GM23338 (cell line): ENCODE measurements at places on chromosomes 7 and 10. TPM values are rescaled to one million over a fixed set of nuclear protein-coding genes. Genes with fewer than 3 reads are reported as not detected.
A peak's percentile ranks its signal among the peaks of the same experiment; 100 is the strongest.

The HUS1 gene
- total RNA-seq, result 29.7 and 39.0 TPM in 2 replicates

The PPP1R9A gene
- total RNA-seq, result 16.2 and 31.8 TPM in 2 replicates

The GPR22 gene
- not detected in 2 replicates for total RNA-seq

The CDHR3 gene
- total RNA-seq, result 6.7 and 12.2 TPM in 2 replicates

The FBXL13 gene
- total RNA-seq, result 2.5 and 6.0 TPM in 2 replicates

The ASB10 gene
- total RNA-seq, result not detected in 2 replicates

The MPP7 gene
- 8.0 and 9.4 TPM in 2 replicates for total RNA-seq

The LRRD1 gene
- total RNA-seq, result 0.08 TPM in 1 of 2 replicates, not detected in the other

The NYAP1 gene
- total RNA-seq, result 2.3 and 4.9 TPM in 2 replicates

- H3K27me3 ChIP-seq, result no peaks in the 10 kb centered on the region
- H3K4me1 ChIP-seq, result 0 out of 2 replicates have a peak, but pooled peaks cover 2% of the 10 kb centered on the region
- H3K27ac ChIP-seq, result no peak overlapping the region
- H3K36me3 ChIP-seq, result no peaks in the 10 kb centered on the region
- no peak overlapping the region for H3K4me3 ChIP-seq
Measured at GRCh38 chr10:3057946-3058345, 9.4 kb upstream of the PFKP start.

DNA sequence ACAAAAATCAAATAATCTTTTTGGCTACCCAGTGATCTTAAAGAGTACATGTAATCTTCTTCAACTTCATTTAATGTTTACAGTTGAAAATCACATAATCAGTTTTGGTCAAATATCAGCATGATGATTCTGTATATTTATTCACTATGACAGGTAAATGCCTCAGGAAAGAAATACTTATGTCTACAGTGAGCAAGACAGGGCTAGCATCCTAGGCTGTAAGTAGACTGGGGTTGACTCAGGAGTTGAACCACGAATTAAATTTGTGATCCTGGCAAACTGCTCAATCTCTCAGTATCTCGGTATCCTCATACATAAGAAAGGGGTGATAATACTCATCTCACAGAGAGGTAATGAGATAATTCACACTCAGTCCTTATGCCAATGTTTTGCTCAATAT, 71.8 kb downstream of the SEMA3D start:
- H3K27ac ChIP-seq, result no peak overlapping the region
- DNase-seq, result no peak
- no peaks in the 10 kb centered on the region for H3K4me1 ChIP-seq
- no peaks in the 10 kb centered on the region for H3K36me3 ChIP-seq

GRCh38 chr10:99860466-99860865, 78.0 kb downstream of the ABCC2 start:
- no peak overlapping the region for H3K4me3 ChIP-seq
- no peaks in the 10 kb centered on the region for H3K36me3 ChIP-seq
- peaks cover 4% of the 10 kb centered on the region; the same call in 1 of the 2 replicates for H3K4me1 ChIP-seq
- no peak overlapping the region for H3K27ac ChIP-seq
- no peaks in the 10 kb centered on the region for H3K27me3 ChIP-seq

DNA sequence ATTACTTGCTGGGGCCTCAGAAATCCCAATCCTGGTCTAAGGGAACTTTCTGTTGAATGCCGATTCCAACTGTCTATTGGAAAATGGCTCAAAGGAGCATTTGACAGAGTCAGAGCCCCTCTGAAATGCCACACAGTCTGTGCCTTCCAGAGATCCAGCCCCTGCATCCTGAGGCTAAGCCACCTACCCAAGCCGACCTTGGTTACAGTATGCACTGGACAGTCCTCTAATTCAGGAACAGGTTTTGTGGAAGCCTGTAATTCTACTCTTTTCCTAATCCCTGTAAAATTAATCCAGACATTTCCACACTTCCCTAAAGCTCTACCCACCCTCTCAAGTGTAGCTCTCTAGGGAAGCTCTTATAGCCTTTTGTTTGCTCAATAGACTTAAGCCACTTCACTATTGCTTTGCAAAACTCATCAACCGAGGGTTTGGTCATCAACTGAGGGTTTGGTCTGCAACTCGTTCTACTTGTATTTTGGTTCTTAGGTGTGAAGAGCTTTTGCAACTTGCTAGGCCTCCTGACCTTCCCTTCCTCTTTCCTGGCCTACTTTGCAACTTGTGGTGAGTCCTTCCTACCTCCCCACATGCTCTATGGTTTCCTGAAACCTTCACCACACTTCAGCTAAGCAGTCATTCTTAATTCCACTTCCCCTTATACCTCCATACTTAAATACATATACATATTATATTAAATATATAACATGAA, 364.8 kb downstream of the SFMBT2 start:
- H3K36me3 ChIP-seq, result no peaks in the 10 kb centered on the region
- no peak for DNase-seq
- no peak overlapping the region for H3K27ac ChIP-seq

- peak overlapping the region; percentile 51 for H3K4me3 ChIP-seq
- no peak for DNase-seq
- H3K27me3 ChIP-seq, result peaks cover 25% of the 10 kb centered on the region
- no peaks in the 10 kb centered on the region for H3K36me3 ChIP-seq
- H3K4me1 ChIP-seq, result peaks cover 4% of the 10 kb centered on the region; the same call in 1 of the 2 replicates
- H3K27ac ChIP-seq, result no peak overlapping the region
Measured at GRCh38 chr10:44309939-44310761, 74.7 kb downstream of the CXCL12 start.

- H3K4me3 ChIP-seq, result no peak overlapping the region
- 0 out of 2 replicates have a peak, but pooled peaks cover 8% of the 10 kb centered on the region for H3K36me3 ChIP-seq
- H3K27me3 ChIP-seq, result no peaks in the 10 kb centered on the region
- H3K27ac ChIP-seq, result no peak overlapping the region
Measured at GRCh38 chr10:132054564-132054963, 11.2 kb upstream of the JAKMIP3 start.

GRCh38 chr10:69828144-69828870, 26.6 kb downstream of the COL13A1 start:
- H3K4me3 ChIP-seq, result no peak overlapping the region
- no peak for DNase-seq
- H3K36me3 ChIP-seq, result no peaks in the 10 kb centered on the region
- H3K4me1 ChIP-seq, result peaks cover 12% of the 10 kb centered on the region

DNA sequence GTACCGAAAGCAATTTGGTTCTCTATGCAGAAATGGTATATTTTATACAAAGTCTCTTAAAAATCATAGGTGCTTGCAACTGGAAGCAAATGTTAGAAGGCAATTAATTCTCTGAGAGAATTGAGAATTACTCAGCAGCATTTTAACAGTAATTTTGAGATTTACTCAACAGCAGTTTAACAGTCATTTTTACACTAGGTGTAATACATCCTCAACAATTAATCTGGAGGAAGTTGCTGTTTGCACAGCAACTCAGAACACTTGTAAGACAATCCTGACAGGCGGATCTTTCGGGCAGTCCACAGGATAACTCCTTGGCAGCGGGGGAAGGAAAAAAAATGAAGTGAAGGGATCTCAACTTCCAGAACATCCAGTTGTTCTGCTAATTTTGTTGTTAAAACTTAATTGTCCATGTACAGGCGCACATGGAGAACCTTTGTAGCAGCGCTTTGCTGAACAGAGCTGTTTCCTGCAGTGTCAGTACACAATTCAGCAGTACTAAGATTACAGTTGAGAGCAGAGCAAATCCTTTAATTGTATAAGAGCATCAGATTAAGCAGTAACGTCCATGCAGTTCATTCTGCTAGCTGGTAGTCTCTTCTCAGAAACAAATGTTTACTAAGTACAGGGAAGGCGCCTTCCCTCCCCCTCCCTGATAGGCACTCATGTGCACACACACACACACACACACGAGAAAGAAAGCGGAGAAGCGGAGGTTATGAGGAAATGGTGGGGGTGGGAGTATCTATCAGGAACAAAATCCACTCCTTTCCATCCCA, 43.8 kb downstream of the ENO4 start:
- DNase-seq, result no peak
- peaks cover 13% of the 10 kb centered on the region for H3K4me1 ChIP-seq
- no peaks in the 10 kb centered on the region for H3K27me3 ChIP-seq
- H3K36me3 ChIP-seq, result no peaks in the 10 kb centered on the region
- no peak overlapping the region for H3K27ac ChIP-seq
- no peak overlapping the region for H3K4me3 ChIP-seq

- no peak overlapping the region for H3K4me3 ChIP-seq
- no peak overlapping the region for H3K27ac ChIP-seq
- no peaks in the 10 kb centered on the region for H3K36me3 ChIP-seq
- no peaks in the 10 kb centered on the region for H3K4me1 ChIP-seq
- DNase-seq, result no peak
Measured at GRCh38 chr10:49571388-49571787, 32.5 kb upstream of the ERCC6 start.

DNA sequence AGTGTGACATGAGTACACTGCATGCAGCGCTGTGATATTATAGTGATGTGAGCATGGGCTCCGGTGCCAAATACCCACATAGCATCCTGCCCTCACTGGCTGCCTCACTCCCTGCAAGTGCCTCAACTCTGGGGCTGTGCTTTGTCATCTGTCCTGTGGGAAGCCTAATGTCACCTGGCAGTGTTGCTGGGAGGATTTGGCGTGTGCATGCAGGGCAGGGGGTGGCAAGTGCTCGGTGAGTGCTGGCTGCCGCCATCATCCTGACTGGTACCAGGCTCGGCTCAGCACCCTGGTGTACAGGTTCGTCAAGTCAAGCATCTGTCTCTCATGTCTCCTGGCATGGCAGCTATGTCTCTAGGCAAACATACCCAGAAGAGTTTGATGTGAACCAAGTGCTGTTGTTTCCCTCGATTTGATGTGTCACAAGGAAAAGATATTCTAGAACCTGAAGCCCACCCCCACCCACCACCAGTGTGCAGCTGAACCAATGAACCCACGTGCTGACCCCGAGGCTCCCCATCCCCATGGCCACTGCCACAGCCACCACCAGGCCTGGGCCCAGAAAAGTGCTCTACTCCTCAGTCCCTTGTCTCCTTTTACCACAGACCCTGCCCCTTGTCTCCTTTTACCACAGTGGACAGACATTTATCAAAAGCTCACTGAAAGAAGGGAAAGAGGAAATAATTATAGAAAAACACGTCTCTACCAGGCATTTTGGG, 135.8 kb downstream of the MAPK8 start:
- no peaks in the 10 kb centered on the region for H3K27me3 ChIP-seq
- H3K36me3 ChIP-seq, result no peaks in the 10 kb centered on the region
- no peak overlapping the region for H3K4me3 ChIP-seq
- H3K27ac ChIP-seq, result no peak overlapping the region
- DNase-seq, result no peak

DNA sequence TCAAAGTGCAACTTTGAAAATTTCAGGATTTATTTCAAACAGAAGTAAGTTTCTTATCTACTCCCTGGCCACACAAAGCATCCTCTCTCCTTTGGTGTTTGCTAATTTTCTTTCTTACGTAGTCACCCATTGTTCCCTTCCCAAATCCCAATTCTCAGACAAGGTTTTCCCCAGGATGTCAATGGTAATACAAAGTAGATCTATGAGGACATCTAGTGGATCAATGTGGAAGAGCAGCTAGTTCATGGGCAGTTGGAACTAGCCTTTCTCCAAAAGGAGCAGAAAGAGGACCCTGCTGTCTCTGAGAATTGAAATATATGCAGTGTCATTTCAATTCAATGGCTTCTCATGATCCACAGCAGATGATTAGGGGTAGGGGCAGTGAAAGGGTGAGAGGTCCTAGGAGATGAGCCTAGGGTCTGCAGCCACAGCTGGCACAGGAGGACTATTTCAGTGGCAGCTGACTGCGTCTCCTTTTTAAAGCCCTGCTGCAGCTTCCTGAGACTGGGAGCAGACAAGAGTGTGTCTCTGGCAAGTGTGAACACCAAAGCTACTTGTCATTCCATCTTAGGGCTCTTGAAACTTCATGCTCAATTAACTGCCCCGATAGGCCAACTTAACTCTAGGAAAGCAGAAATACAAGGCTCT, 632.6 kb downstream of the KCNMA1 start:
- no peak overlapping the region for H3K27ac ChIP-seq
- no peaks in the 10 kb centered on the region for H3K27me3 ChIP-seq
- peak; percentile 89 for DNase-seq
- no peaks in the 10 kb centered on the region for H3K36me3 ChIP-seq

GRCh38 chr7:74043523-74043951, 15.6 kb downstream of the ELN start:
- no peaks in the 10 kb centered on the region for H3K27me3 ChIP-seq
- H3K4me1 ChIP-seq, result peaks cover 4% of the 10 kb centered on the region; the same call in 1 of the 2 replicates
- no peak overlapping the region for H3K4me3 ChIP-seq
- no peak overlapping the region for H3K27ac ChIP-seq
- DNase-seq, result peak; percentile 58

- DNase-seq, result no peak
- H3K4me3 ChIP-seq, result no peak overlapping the region
- no peak overlapping the region for H3K27ac ChIP-seq
- peaks cover 12% of the 10 kb centered on the region for H3K27me3 ChIP-seq
Measured at GRCh38 chr10:15430969-15431771, 60.1 kb upstream of the FAM171A1 start.

- H3K4me1 ChIP-seq, result no peaks in the 10 kb centered on the region
- no peak overlapping the region for H3K4me3 ChIP-seq
- H3K36me3 ChIP-seq, result no peaks in the 10 kb centered on the region
- H3K27me3 ChIP-seq, result no peaks in the 10 kb centered on the region
Measured at GRCh38 chr7:155725006-155725355, 80.5 kb downstream of the RBM33 start.
